Bronchial epithelial cell (primary cell): ENCODE measurements at places on chromosomes 5 and 9. TPM values are rescaled to one million over a fixed set of nuclear protein-coding genes. Genes with fewer than 3 reads are reported as not detected.

- DNase-seq, result no peak
Measured at GRCh38 chr5:132561601-132562000, 4.8 kb downstream of the RAD50 start.

PCDHA10 gene
- under 0.01 TPM in 2 replicates for total RNA-seq

- no peak for DNase-seq
Measured at GRCh38 chr9:118230329-118230728, 526.1 kb downstream of the TLR4 start.

PCDHGA3 gene
- under 0.01 and 0.13 TPM in 2 replicates for total RNA-seq

GRCh38 chr5:176577312-176578176, 28.4 kb downstream of the CDHR2 start:
- no peak for DNase-seq

- no peak for DNase-seq
Measured at GRCh38 chr5:170782438-170782837, 1.1 kb upstream of the GABRP start.

- no peak for DNase-seq
Measured at GRCh38 chr9:20084125-20084524, 295.3 kb upstream of the SLC24A2 start.

PAEP gene
- not detected in 2 replicates for total RNA-seq

NRG2 gene
- under 0.01 TPM in 2 replicates for total RNA-seq

DNA sequence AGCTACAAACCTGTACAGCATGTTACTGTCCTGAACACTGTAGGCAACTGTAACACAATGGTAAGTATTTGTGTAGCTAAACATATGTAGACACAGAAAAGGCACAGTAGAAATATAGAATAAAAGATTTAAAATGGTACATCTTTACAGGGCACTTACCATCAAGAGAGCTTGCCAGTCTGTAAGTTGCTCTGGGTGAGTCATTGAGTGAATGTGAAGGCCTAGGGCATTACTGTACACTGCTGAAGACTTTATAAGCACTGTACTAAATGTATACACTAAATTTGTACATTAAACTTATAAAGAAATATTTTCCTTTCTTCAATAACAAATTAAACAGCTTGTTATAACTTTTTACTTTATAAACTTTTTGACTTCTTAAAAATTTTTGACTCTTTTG, 20.5 kb downstream of the ADRB2 start:
- peak; percentile 64 for DNase-seq

DNA sequence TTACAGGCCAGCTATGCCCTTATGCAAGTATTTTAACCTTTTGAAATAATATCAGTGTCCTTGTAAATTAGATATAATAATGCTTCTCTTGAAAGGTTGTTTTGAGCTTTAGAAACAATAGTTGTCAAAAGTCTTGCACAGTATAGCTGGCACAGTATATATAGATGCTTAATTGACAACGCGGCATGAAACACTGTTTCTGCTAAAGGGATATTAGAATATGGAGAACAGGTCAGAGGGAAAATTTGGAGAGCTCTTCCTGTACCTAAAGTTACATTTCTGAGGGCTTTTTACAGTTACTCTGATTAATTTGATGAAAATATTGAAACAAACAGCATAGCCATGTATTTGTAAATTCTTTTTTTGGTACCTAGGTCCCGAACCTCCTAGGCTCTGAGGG, 4.5 kb downstream of the NUDT2 start:
- DNase-seq, result no peak

DNA sequence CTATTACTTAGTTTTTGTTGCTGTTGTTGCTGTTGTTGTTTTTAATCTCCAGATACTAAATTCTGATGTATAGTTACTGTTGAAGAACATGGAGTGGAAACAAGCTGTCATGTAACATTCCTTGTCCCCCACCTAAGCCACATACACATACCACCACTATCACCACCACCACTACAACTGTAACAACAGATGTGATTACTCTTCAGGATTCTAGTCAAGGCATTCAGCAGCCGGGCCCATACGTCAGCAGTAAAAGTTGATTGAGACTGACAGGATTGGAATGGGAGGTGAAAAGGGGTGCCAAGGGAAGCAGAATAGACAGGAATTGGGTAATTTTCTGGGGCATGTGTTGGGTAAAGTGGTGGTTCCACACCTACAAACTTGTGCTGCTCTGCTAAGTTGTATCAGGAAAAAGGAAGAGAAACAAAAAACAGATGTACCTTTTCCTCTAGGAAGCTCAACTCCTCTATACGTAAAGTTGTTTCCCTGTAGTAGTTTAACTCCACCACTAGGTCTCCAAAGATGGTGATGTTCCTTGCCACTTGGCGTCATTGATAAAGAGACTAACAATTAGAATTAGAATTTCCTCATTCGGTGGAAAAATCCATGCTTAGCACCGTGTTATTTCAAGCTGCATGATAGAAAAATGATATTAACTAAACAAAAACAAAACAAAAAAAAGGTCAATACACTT, 138.6 kb downstream of the ARRDC3 start:
- DNase-seq, result no peak

CDKN2B-AS1 gene
- total RNA-seq, result 0.53 and 1.0 TPM in 2 replicates

GRCh38 chr5:64295101-64295500, 129.5 kb downstream of the RNF180 start:
- DNase-seq, result no peak

GRCh38 chr5:135843571-135844337, 9.3 kb downstream of the SLC25A48 start:
- DNase-seq, result peak; percentile 67

DNA sequence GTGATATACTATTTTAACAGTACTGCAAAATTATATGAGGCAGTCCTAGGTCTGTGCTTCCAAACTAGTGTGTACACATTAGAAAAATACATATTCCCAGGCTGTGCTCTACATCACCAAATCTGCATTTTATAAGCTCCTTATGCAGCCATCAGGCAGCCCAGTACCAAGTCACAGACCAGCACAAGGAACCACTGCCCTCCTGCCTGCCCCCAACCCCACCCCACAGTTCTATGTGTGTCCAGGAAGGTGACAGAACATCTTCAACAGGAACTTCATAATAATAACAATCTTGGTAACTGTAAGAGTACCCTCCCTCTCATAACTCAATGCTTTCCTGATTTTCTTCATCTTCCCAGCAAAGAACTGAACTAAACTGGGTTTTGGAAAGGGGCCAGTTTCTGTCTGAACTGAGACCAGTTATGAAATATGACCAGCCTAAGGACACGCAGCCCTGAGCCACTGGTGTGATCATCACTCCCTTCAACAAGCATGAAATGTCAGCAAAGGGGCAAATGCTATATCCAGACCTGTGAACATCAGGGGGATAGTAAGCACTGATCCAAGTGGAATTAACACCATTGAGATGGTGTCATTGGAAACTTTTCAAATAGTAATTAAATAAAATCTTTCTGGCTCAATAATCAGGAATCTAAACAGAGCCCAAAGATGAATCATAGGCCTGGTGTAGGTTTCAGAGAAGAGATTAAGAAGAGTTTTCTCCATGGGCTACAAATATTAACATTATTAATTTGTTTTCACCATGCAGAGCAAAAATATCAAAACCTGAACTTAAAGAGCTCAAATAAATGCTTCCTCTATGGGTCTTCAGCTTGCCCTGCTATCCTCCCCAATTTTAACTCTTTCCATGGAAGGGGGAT, 82.1 kb downstream of the DPYSL3 start:
- peak; percentile 18 for DNase-seq

DNA sequence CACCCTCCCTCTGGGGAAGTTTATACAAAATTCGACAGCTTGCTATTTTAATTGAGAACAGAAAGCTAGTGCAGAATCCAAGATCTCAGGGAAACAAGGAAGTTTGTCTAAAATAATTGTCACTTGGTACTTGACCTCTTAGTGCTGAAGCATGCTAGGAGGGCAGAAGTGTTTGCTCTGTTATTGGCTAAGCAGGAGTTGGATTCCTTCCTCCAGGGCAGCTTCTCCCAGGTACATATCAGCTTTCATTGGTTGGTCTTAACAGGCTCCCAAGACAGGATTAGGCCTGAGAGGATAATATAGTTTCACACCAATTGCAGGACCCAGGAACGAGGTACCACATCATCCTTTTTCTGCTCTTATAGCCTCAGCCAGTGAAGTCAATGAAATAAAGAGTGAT, 432.8 kb downstream of the IRX1 start:
- DNase-seq, result no peak

DNA sequence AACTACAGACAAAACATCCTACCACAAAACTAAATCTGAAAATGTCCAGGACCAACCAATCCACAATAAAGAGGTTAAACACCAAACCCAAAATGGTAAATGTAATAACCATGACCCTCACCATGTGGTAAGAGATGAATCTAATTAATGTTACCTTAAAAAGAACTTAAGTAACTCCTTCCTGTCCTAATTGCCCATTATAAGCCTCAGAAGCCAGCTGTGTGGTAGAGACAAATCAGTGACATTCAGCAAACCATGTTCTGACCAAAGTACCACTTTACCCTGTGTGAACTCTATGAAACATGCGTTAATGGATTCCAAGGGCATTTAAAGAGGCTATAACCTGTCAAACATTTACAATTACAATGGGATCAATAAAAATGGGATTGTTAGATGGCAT, 25.0 kb downstream of the LPAR1 start:
- no peak for DNase-seq

- no peak for DNase-seq
Measured at GRCh38 chr5:149804478-149805450, 74.7 kb downstream of the PPARGC1B start.

SPATA6L gene
- 2.6 and 6.5 TPM in 2 replicates for total RNA-seq

LCN9 gene
- not detected in 2 replicates for total RNA-seq

DNA sequence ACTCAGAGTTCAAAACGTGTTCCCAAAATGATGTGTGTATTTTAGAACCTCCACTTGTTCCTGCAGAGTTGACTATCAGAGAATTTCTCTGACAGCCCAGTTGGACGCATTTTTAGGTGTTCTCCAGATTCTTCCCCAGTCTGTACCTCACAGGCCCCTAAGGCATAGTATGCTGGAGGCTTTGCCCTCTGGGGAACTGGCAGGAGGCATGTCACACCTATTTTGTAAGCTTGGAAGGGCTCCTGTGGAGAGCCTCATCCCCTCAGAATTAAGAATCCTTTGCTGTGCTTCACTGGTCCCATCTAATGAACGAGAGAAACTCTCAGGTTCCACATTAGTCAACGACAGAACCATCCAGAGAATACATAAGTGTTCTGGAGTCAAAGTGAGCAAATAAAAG, 144.1 kb upstream of the SLC30A5 start:
- no peak for DNase-seq

STXBP1 gene
- total RNA-seq, result 7.9 and 17.1 TPM in 2 replicates

TMEM215 gene
- total RNA-seq, result not detected in 2 replicates

PCDHGA12 gene
- 0.79 and 1.4 TPM in 2 replicates for total RNA-seq

NRARP gene
- total RNA-seq, result 3.4 and 14.5 TPM in 2 replicates

TYRP1 gene
- not detected in 2 replicates for total RNA-seq

DNA sequence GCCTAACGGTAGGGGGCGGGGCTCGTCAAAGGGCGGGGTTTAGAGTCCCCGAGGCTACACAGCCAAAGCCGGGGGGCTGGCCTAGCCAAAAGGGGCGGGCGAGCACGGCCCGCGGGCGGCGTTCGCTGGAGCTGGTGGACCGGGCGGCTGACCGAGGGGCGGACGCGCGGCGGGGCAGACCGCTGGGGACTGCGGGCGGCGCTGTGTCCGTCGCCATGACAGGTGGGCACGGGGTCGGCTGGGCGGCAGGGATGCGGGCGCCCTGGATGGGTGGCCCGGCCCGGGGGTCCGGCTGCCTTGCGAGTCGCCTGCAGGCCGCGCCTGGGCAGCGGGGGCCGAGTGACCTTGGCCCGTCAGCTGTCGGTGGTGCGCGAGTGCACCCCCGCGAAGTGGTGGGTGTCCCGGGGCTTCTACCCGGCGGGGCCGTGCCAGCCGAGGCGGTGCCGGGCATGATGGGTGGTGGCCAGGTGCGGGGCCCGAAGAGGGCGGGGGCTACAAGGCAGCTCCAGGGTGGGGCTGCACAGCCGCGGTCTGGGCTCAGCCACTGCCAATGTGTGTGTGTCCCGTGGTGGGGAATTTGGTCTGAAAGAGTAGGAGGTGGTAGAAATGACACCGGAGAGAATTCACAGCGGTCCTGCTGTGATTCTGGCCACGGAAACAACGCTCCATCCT, at the start of gene CARD19:
CARD19 (plus strand) TSS at position 87 of the 672 bp plus-strand sequence; CDS start at position 216, 129 bp downstream.
- DNase-seq, result peak; percentile 25

- peak; percentile 3 for DNase-seq
Measured at GRCh38 chr5:39167141-39167971, 52.0 kb downstream of the FYB1 start.

DNA sequence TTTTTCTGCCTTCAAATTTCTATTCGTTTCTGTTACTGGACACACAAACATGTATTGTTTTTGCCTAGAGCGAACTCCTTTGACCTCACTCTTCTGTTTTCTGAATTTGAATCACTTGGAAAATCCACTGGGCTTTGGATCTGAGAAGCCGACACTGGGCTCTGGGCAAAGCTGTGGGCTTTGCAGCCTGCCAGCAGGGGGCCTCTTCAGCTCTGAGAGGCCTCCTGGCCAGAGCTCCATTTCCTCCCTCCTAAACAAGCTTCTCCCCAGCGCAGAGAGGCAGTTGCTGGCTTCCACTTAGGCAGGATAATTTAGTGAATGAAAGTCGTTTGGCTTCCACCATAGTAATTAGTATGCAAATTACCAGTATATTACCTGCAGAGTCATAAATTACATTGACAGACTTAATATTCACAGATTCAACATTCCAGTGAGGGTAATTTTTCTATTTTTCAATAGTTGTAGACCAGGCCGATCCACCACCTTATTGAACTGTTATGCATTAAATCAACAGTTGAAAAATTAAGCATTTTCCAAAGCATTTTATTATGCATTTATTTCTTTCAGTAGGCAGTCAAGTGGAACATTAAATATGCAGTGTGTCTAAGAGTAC, 104.0 kb upstream of the ZNF366 start:
- peak; percentile 63 for DNase-seq

APBA1 gene
- under 0.01 and 0.38 TPM in 2 replicates for total RNA-seq

DNA sequence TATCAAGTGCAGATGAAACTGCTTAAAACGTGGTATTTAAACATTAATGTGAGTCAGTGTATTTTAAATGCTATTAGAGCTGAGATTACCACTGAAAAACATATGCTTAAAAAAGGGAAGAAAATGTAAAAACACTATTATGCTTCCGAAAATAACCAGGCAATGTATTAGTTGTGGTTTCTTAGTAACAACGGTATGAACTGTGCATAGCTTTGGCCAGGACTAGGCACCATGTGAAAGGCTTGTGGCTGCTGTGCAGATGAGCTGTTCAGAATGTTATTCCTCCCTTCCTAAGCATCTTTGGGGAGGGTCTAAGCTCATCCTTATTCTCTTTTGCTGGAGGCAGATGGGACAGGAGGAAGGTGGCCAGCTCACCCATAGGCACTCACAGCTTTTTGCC, 84.9 kb downstream of the NTRK2 start:
- no peak for DNase-seq

GRCh38 chr9:120642129-120642770, 62.3 kb upstream of the CDK5RAP2 start:
- DNase-seq, result peak; percentile 14

IL13 gene
- total RNA-seq, result not detected in 2 replicates

ZNF366 gene
- not detected in 2 replicates for total RNA-seq

G3BP1 gene
- total RNA-seq, result 178 and 242 TPM in 2 replicates

TPPP gene
- total RNA-seq, result 1.6 and 2.4 TPM in 2 replicates

DNA sequence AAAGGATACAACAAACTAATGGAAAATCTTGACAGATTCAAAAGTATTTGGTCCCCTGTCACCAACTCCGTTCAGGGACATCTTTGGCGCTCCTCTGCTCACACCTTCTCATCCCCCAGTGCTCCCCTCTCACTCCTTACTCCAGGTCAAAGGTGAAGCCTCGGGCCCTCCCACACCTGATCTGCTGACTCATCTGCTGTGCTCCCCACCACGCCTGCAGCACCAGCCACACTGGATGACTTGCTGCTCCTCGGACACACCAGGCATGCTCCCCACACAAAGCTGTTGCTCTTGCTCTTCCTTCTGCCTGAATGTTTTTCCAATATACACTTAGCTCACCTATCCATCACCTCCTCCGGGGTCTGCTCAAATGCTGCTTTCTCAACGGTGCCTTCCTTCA, 123.4 kb downstream of the ESM1 start:
- DNase-seq, result no peak
